WTC11 (cell line): ENCODE measurements at places on chromosomes 1 and 21. TPM values are rescaled to one million over a fixed set of nuclear protein-coding genes. Genes with fewer than 3 reads are reported as not detected.

Gene SUSD4
- total RNA-seq: 1.8 to 2.6 TPM (median 2.6 TPM) in 3 replicates

Gene ST3GAL3
- total RNA-seq: 8.6 to 10.3 TPM (median 8.9 TPM) in 3 replicates

- no peak for DNase-seq
- H3K4me1 ChIP-seq: peaks cover 14% of the 10 kb centered on the region
- no peaks in the 10 kb centered on the region for H3K27me3 ChIP-seq
- H3K36me3 ChIP-seq: no peaks in the 10 kb centered on the region
- no peak overlapping the region for H3K27ac ChIP-seq
Measured at GRCh38 chr1:64623750-64624191, 121.1 kb upstream of the RAVER2 start.

Gene ERG
- 2.8 to 4.5 TPM (median 3.8 TPM) in 3 replicates for total RNA-seq

GRCh38 chr1:67441183-67441582 is 11.0 kb upstream of the SERBP1 start:
- H3K27me3 ChIP-seq: no peaks in the 10 kb centered on the region; the same call in 1 of the 2 replicates
- no peak overlapping the region for H3K4me3 ChIP-seq
- no peak overlapping the region for H3K27ac ChIP-seq
- no peaks in the 10 kb centered on the region for H3K36me3 ChIP-seq

Gene PTPN7
- total RNA-seq: 0.98 to 1.1 TPM (median 1.1 TPM) in 3 replicates

Gene AHDC1
- 31.6 to 49.0 TPM (median 32.6 TPM) in 3 replicates for total RNA-seq

Gene AADACL3
- 0.77 to 0.94 TPM (median 0.78 TPM) in 3 replicates for total RNA-seq

Gene MAP1LC3C
- total RNA-seq: 1.5 to 3.0 TPM (median 2.1 TPM) in 3 replicates

DNA sequence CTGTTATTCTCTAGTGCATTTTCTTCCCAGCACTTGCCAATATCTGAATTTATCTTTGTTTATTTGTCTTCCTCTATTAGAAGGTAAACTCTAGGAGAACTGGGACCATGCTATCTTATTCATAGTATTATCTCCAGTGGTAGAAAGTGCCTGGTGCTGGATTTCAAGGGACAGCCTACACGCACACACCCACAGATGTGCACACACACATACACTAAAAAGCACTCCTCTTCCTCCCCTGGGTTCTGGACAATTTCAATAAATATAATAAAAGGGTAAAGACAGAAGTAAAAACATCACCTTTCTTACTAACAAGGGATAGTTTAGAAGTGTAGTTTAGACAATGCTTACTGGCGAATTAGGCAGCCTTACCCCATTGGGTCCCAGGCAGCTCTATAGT is 28.5 kb upstream of the USP24 start:
- no peaks in the 10 kb centered on the region for H3K36me3 ChIP-seq
- no peak for DNase-seq
- no peak overlapping the region for H3K27ac ChIP-seq
- H3K4me1 ChIP-seq: peaks cover 6% of the 10 kb centered on the region
- peaks cover 2% of the 10 kb centered on the region for H3K27me3 ChIP-seq

Gene VWA5B1
- total RNA-seq: 1.1 to 1.5 TPM (median 1.4 TPM) in 3 replicates

GRCh38 chr1:54547601-54548388 is at the start of gene ACOT11:
Gene ACOT11 (plus strand): TSS chr1:54548228. CDS start chr1:54548310, 82 bp downstream.
- H3K27ac ChIP-seq: no peak within 1 kb of the TSS
- peak; percentile 45 for DNase-seq
- no peak within 1 kb of the TSS for H3K4me3 ChIP-seq
- H3K4me1 ChIP-seq: peaks cover 28% of the 10 kb centered on the region
- H3K36me3 ChIP-seq: no peaks in the 10 kb centered on the region

DNA sequence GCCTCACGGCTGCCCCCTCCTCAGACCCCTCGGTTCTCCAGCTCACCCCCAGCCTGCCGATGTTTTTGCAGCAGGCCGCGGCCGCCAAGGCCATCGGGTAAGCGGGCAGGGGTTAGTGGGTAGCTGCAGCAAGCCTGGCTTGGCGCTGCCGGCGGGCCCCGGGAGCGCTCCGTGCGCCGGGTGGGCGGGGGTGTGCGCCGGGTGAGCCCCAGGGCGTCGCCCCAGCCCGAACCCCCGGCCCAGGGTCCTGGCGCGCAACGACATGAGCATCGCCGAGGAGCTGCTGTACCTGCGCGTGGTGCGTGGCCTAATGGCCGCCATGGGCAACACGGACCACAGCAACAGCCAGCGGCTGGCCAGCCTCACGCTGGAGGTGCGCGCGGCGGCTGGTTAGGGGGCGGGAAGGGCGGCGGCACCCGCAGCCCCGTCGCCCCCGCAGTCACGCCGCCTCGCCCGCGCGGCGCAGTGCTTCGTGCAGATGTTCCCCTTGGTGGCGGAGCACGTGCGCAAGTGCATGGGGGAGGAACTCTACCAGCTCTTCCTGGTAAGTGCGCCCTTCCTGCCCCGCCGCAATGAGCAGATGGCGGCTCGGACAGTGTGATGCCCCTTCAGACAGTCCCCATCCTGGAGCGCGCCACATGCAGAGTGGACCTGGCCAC is 6.5 kb downstream of the RNU5D-1 start:
- no peaks in the 10 kb centered on the region for H3K27me3 ChIP-seq
- peaks cover 11% of the 10 kb centered on the region for H3K4me1 ChIP-seq
- no peaks in the 10 kb centered on the region for H3K36me3 ChIP-seq
- no peak overlapping the region for H3K4me3 ChIP-seq
- H3K27ac ChIP-seq: no peak overlapping the region

DNA sequence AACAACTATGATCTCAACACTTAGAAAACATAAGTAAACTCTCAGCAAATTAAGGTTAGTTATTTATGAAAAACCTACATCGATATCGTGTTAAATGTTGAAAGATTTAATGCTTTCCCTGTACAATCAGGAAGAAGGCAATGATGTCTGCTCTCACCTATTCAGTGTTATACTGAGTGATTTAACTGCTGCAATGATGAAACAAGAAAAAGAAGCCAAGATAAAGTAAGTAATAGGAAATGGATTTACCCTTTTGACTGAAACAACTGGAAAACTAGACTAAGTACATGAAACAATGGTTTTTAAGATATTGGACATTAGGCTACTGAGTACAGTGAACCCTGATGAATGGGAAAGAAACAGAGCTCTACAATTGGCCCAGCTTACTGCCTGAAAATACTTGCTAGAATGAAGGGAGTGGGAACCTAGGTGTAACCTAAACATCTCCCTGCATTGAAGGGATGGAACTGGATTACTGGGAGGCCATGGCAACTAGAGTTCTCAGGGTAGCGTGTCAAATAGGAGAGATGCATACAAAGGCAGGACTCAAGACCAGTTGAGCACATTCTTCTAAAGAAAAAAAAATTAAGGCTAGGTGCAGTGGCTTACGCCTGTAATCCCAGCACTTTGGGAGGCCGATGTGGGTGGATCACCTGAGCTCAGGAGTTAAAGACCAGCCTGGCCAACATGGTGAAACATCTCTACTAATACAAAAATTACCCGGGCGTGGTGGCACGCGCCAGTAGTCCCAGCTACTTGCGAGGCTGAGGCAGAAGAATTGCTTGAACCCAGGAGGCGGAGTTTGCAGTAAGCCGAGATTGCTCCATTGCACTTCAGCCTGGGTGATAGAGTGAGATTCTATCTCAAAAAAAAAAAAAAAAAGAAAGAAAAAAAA is 37.3 kb downstream of the SNRPE start:
- peaks cover 22% of the 10 kb centered on the region for H3K36me3 ChIP-seq
- H3K27ac ChIP-seq: no peak overlapping the region
- no peak for DNase-seq
- peaks cover 3% of the 10 kb centered on the region for H3K27me3 ChIP-seq
- H3K4me3 ChIP-seq: no peak overlapping the region

- no peak for DNase-seq
- peak overlapping the region; percentile 93 for H3K27ac ChIP-seq
- H3K4me1 ChIP-seq: peaks cover 61% of the 10 kb centered on the region
- peak overlapping the region; percentile 35; the same call in 1 of the 2 replicates for H3K4me3 ChIP-seq
- H3K27me3 ChIP-seq: no peaks in the 10 kb centered on the region
Measured at GRCh38 chr21:17901458-17902079, 82.4 kb upstream of the C21orf91 start.

- H3K27ac ChIP-seq: no peak overlapping the region
- no peaks in the 10 kb centered on the region for H3K36me3 ChIP-seq
- H3K27me3 ChIP-seq: peaks cover 3% of the 10 kb centered on the region; the same call in 1 of the 2 replicates
- no peak overlapping the region for H3K4me3 ChIP-seq
- H3K4me1 ChIP-seq: 0 out of 2 replicates have a peak, but pooled peaks cover 3% of the 10 kb centered on the region
- no peak for DNase-seq
Measured at GRCh38 chr1:204511366-204511765, 4.8 kb upstream of the MDM4 start.
